Activated CD4-positive, alpha-beta memory T cell treated with anti-CD3 and anti-CD28 coated beads, Interleukin-2, amount 10 ng/mL, durations not matched to agents 7 days and 5 days (primary cell): ENCODE measurements at places on chromosomes 16 and 17. TPM values are rescaled to one million over a fixed set of nuclear protein-coding genes. Genes with fewer than 3 reads are reported as not detected.

GRCh38 chr16:83845263-83845662 lies 37.5 kb downstream of the HSBP1 start:
- no peaks in the 10 kb centered on the region for H3K4me1 ChIP-seq
- H3K27ac ChIP-seq, result no peak overlapping the region
- peaks cover 7% of the 10 kb centered on the region for H3K27me3 ChIP-seq
- H3K36me3 ChIP-seq, result no peaks in the 10 kb centered on the region
- DNase-seq, result no peak

DNA sequence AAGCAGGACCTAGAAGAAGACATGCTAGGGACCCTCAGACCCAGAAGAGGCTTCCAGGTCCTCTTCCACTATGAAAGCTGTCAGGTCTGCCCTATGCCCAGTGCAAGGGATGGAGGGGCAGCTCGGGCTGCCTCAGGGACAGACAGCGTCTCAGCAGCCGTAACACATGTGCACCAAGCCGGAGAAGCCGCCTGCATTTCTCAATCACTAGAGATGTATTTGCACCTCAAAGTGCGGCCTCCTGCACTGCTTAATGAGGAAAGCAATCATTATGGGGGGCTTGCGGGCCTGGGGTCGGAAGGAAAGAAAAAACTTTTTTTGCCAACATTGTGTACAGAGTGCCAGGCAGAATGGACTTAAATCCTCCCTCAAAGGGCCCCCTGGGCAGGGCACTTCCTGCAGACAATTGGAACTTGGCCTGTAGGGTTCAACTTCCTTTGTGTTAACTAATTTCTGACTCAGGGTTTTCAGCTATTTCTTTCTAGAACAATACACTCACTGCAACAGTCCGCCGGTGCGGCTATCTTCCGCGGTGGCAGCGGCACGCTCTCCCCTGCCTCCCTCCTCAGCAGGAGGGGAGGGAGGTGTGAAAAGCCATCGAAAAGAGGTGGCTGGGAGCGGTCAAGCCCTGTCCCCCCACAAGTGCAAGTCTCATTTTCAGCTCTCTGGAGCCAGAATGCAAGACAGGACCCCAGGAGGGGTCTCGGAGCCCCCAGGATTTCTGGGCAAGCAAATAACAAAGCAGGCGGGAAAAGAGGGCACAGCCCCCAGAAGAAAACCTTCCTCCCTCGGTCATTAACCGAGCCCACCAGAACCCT lies 101.2 kb downstream of the ZNF423 start:
- DNase-seq, result no peak
- H3K27ac ChIP-seq, result no peak overlapping the region
- no peaks in the 10 kb centered on the region for H3K36me3 ChIP-seq

GRCh38 chr17:43900183-43900857 lies 7.0 kb downstream of the MPP2 start:
- peaks cover 13% of the 10 kb centered on the region for H3K4me1 ChIP-seq
- DNase-seq, result peak; percentile 86
- H3K4me3 ChIP-seq, result peak overlapping the region; percentile 66
- H3K27me3 ChIP-seq, result peaks cover 40% of the 10 kb centered on the region

- H3K27ac ChIP-seq, result no peak overlapping the region
- H3K36me3 ChIP-seq, result peaks cover 10% of the 10 kb centered on the region
- DNase-seq, result no peak
- peaks cover 28% of the 10 kb centered on the region for H3K27me3 ChIP-seq
- peaks cover 2% of the 10 kb centered on the region for H3K4me1 ChIP-seq
- H3K4me3 ChIP-seq, result no peak overlapping the region
Observed at GRCh38 chr17:19440421-19440820, 29.4 kb downstream of the RNF112 start.

GRCh38 chr17:79033046-79033616 lies 9.2 kb downstream of the C1QTNF1 start:
- no peaks in the 10 kb centered on the region for H3K4me1 ChIP-seq
- no peak for DNase-seq
- no peaks in the 10 kb centered on the region for H3K36me3 ChIP-seq
- peaks cover 15% of the 10 kb centered on the region for H3K27me3 ChIP-seq

- no peaks in the 10 kb centered on the region for H3K4me1 ChIP-seq
- H3K36me3 ChIP-seq, result no peaks in the 10 kb centered on the region
- no peak for DNase-seq
- no peak overlapping the region for H3K4me3 ChIP-seq
Observed at GRCh38 chr17:15123593-15124263, 141.4 kb downstream of the PMP22 start.

The SBK1 gene
- 9.8 TPM for total RNA-seq

The ZNF629 gene
- 1.2 TPM for total RNA-seq

The LRRC36 gene
- not detected for total RNA-seq

The CDRT15L2 gene
- not detected for total RNA-seq

The CCT6B gene
- 1.5 TPM for total RNA-seq

The CARD14 gene
- total RNA-seq, result not detected

The KCNG4 gene
- not detected for total RNA-seq

The TERB1 gene
- 0.15 TPM for total RNA-seq
